NCI-H146 (cell line): ENCODE measurements at places on chromosomes 7 and 10.

- DNase-seq: no peak
Observed at GRCh38 chr7:7933915-7934526, 34.6 kb upstream of the GLCCI1 start.

DNA sequence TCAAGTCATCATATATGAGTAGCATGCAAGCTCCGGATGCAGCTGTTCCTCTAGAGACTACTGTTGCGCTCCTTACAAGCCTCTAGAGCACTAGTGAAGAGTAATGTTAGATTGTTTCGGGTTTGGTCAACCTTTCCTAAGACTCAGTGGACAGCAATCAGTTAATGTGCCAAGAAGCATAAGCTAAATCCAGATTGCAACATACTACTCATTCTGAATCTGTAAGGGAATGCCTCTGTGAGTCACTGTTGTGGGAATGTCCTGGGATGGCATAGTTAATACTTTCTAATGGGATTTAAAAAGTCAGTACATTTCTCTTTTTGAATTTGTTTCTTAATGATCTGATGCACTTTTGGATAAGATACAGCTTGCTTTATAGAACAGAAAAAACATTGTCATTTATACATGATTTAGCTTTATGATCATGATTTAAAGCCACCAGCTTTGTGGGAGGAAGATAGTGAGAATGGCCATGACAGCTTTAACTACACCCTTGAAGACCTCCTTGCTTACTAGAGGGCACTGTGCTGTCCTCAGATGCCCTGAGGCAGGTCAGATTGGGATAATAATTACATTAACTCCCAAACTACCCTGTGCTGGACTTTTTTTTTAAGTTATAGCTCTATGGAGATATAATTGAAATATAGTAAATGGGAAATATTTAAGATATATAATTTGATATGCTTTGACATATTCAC is 138.4 kb downstream of the SDK1 start:
- DNase-seq: no peak

- no peak for DNase-seq
Observed at GRCh38 chr7:135910393-135911036, 66.6 kb downstream of the MTPN start.

DNA sequence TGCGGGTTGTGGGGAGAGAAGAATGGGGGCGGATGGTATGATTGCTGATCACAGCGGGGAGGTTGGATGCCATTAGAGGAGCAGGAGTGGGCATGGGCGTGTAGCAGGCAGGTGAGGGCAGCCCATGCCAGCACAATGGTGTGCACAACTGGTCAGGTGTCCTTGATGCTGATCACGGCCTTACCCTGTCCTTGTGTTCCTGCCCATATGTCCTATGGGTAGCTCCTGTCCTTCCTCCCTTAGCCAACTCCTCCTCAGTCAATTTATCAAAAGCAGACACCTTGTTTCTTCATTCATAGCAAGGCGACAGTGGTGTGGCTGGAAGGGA is 30.7 kb downstream of the WDR86 start:
- no peak for DNase-seq

GRCh38 chr10:131689954-131690757 is 210.7 kb upstream of the PPP2R2D start:
- no peak for DNase-seq

- no peak for DNase-seq
Observed at GRCh38 chr10:28367929-28368484, 65.1 kb upstream of the MPP7 start.
